Panc1 (cell line): ENCODE measurements at places on chromosomes 3 and 15.

DNA sequence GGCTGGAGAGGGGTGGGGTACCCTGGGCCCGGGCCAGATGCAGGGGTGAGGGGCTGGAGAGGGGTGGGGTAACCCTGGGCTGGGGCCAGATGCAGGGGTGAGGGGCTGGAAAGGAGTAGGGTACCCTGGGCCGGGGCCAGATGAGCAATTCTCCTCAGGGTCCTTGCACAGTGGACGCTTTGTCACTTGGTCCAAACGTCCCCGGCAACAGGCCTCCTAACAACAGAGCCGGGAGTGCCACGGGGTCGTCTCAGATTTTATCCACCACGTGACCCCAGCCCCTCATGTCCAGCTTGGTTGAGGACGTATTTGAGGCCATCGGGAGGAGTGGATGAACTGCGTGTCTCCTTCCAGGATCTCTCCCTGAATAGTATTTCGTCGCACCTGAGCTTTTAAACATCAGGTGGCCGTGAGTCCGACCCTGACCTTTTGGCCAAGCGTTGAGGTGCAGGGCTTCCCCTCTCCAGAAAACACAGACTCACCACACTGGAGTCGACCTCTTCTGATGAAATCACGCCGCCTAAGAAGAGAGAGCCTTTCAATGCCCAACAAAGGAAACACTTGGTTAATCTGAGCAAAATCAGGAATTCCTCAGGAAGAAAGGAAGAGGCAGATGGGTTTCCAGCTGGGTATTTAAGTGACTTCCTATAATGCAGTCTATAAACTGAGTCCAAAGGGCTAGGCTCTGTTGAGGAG, 12.8 kb upstream of the LRRC15 start:
- no peak for DNase-seq

- DNase-seq, result no peak
Observed at GRCh38 chr3:129632556-129632955, 26.1 kb upstream of the PLXND1 start.

DNA sequence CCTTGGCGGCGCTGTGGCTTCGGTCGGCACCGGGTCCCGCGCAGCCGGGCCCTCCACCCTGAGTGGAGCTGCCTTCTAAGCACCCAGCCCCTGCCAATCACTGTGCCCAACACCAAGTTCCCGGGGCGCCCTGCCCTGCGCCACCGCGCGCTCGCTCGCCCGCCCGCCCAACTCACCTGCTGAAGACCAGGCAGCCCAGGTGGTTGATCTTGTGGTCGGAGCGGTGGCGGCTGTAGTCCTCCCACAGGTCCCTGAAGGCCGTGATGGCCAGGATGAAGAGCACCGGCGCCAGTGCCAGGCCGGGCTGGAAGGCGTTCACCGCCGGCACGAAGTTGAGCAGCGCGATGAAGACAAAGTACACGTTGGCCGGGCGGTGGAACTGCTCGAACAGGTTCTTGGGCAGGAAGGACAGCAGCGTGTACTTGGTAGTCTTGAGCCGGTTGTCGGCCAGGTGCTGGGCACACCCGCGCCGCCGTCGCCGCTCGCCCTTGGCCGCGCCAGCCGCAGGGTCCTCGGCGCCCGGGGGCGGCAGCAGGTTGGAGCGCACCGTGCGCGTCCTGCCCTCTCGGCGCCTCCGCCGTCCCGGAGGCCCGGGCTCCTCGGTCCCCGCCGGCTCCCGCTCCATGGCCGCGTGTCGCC, 536 bp downstream of the ATP10A start:
- DNase-seq, result no peak

- DNase-seq, result no peak
Observed at GRCh38 chr15:95709959-95710695, 620.4 kb upstream of the NR2F2 start.

DNA sequence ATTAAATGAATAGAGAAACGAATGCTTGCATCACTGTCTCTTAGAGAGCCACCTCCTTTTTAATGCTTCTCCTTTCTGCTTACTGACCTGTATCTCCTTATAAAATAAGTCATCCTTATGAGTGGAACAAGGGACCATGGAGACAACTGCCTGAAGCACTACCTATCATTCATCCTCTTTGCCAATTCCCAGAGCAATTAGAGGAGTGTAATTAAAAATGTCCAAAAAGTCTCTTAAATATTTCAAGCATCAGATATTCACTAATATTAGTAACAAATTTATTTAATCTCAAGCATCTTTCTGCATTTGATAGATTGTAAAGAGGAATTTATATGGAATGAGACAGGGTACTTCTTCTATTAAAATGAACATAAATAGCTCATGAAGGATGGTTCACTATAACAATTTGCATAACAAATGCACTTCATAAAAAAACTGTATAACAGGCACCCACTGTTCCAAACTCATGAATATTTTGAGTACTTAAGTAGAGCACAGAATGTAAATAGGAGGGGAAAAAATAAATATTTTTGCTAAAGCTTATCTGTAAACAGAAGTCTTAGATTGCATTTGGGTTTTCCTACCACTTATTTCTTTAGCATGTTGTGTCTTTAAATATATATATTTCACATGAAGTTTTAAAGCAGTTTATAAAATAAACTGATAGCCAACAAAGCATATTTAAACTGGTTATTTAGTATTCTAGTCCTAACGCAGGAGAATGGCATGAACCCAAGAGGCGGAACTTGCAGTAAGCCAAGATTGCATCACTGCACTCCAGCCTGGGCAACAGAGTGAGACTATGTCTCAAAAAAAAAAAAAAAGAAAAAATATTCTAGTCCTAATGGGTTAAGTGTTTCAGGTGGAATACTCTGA, 269.3 kb downstream of the TBL1XR1 start:
- no peak for DNase-seq

DNA sequence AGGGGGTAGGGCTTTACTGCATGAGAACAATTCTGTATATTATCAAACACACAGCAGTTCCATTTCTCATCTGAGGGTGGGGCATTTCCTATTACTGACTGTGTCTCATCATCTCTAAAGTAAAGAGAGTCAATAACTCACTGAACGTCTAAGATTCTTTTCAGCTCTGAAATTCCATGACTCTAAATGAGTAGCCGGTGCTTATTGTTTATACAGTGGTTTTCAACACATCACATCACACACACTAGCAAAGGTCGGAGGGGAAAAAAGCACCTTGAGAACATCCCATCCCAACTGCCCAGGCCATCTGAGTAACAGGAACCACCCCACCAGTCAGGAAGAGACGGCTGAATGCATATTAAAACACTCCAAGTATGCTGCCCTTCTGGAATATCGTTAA, 196.0 kb downstream of the SUCLG2 start:
- DNase-seq, result no peak

DNA sequence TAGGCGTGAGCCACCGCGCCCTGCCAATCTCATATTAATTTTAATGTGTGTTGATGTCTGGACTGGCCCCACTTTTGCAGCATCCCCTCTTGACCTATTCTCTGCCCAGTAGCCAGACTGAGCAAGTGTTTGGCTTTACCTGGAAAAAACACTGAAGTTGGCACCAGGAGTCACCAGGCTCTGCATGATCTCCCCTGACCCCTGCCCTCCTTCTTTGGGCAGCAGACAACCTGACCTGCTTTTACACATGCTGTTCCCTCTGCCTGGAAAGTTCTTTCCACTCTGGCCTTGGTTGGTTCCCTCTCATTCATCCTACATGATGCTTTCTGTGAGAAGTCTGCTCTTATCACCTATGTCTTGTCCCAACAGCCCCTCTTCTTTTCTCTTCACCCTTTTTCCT, 67.9 kb upstream of the SLC2A2 start:
- no peak for DNase-seq

- no peak for DNase-seq
Observed at GRCh38 chr15:94348084-94348483, 116.7 kb downstream of the MCTP2 start.

- no peak for DNase-seq
Observed at GRCh38 chr3:156705761-156706616, 31.6 kb downstream of the TIPARP start.

DNA sequence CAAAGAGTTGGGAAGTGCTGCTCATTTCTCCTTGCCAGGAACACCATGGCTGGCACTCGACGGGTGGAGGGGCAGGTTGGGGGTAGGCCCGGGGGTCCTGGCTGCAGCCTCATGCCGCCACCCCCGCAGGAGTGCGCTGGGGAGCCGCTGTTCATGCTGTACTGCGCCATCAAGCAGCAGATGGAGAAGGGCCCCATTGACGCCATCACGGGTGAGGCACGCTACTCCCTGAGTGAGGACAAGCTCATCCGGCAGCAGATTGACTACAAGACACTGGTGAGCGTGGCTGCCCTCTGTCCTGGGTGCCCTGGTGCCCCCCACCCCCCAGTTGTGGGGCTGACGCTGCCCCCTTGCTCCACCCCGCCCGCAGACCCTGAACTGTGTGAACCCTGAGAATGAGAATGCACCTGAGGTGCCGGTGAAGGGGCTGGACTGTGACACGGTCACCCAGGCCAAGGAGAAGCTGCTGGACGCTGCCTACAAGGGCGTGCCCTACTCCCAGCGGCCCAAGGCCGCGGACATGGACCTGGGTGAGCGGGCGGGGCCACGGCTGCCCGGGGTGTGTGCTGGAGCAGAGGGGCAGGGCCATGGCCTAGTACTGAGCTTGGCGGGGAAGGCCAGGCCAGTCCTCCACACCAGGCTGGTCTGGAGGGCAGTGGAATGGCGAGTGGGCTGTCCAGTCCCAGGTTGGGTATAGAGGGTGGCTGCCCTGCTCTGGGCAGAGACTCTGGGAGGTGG, 45.1 kb downstream of the PLXNA1 start:
- DNase-seq, result no peak

DNA sequence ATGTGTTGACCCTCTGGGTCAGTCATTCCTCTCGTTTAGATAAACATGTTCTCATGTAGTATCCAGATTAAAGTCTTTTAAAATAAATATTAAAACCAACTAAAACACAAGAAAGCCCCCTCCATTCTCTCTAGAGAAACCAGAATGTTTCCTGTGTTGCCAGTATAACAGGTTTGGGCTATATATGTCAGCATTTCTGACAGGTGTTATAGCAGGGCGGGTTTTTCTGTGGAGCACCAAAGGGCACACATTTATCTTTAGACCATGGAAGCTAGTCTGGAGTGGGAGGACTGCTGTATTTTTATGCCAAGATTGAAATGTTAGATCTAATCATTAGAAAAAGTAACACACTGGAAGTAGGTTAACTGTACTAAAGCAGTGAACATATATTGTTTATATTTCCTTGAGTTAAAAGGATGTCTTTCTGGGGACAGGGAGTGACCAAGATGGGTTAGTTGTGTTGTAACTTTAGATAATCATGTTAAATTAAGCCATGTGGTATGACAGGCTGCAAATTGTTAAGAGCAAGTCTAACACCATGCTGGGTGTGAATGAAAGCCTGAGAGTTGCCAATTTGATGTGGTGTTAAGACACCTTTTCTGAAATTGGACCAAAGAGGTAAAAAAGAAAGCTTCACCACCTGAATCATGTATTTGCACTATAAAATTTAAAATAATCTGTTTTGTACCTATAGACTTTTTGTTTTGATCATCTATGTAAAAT, 15.6 kb downstream of the KCTD6 start:
- DNase-seq, result no peak

DNA sequence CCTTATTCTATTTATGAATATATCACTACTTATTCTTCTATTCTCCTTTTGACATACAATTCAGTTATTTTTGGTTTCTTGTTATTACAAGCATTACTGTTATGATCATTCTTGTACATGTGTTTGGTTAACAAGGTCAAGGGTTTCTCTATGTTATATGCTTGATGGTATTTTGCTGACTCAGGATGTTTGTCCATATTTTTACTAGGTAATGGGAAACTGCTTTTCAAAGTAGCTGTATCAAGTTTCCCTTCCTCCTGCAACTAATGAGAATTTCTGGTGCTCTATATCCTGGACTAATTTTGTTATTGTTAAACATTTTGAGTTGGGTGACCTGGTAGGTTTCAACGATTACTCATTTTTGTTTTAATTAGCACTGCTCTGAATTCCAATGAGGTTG, 841.0 kb downstream of the OTOL1 start:
- no peak for DNase-seq

GRCh38 chr3:39189150-39189958, 3.0 kb downstream of the XIRP1 start:
- DNase-seq, result no peak

DNA sequence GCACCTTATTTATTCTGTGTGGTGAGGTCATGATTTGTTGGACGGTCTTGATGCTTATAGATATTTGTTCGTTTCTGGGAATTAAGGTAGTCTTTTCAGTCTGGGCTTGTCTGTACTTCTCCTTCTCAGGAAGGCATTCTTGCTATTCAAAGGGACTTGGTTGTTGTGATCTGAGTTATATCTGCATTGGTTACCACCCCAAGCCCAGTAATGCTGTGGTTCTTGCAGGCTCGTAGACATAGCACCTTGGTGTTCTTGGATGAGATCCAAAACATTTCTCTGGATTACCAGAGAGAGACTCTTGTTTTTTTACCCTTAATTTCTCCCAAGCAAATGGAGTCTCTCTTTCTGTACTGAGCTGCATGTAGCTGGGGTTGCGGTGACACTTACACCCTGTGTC, 128.0 kb upstream of the CBLB start:
- no peak for DNase-seq

DNA sequence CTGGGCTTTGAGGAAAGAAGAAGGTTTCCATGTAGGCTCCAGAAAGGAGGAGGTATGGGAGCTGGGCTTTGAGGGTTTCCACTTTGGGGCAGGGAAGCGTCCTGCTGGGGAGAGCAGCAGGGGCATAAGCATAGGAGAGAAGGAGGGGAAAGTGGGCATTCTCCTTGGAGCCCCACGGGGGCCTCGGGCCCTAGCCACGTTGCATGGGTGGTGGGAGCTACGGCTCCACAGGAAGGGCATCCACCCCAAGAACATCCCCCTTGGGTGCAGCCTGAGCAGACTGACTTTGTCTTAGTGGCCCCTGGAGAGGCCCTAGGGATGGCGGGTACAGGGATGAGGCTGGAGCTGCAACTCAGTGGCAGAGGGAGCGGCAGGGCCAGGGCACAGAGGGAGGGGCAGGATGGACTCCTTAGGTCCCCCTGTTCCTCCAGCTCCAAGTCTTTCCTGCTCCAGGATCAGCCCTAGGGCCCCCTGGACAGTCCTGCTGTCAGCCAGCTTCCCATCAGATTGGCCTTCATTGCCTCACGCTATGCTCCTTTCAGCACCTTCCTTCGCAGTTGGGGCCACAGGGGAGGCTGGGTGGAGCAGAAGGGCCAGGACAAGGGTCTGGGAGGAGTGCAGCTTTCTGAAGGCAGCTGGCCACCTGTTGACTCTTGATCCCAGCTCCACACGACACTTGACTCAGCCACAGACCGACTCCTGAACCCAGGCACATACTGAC, 22.9 kb downstream of the PRR20G start:
- DNase-seq, result no peak

GRCh38 chr3:124032311-124032880, 40.5 kb upstream of the ROPN1 start:
- no peak for DNase-seq

DNA sequence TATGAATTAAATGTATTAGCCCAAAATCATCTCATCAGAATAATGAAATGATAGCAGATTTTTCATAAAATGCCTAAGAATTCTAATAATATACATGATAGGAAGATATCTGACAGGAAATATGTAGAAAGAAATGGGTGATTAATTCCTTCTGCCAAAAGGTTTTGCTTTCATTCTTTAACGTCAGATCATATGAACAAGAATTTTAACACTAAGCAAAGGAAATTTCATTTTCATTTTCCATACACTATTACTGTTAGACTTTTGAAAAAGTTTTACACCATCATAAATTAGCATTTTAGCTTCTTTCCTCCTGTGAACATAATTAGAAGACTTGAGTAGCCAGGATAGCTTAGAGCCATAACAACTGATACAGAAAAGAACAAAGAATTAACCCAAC, 1099.9 kb downstream of the NSUN3 start:
- DNase-seq, result no peak
